Activated CD8-positive, alpha-beta memory T cell treated with anti-CD3 and anti-CD28 coated beads for 48 hours (primary cell): ENCODE measurements at places on chromosomes 7 and 10.

GRCh38 chr10:42593284-42593683 is 45.1 kb downstream of the ZNF33B start:
- DNase-seq = no peak

- DNase-seq = no peak
Observed at GRCh38 chr7:157000741-157001653, 9.5 kb downstream of the MNX1 start.

GRCh38 chr7:136266457-136266856 is 289.3 kb upstream of the MTPN start:
- no peak for DNase-seq

DNA sequence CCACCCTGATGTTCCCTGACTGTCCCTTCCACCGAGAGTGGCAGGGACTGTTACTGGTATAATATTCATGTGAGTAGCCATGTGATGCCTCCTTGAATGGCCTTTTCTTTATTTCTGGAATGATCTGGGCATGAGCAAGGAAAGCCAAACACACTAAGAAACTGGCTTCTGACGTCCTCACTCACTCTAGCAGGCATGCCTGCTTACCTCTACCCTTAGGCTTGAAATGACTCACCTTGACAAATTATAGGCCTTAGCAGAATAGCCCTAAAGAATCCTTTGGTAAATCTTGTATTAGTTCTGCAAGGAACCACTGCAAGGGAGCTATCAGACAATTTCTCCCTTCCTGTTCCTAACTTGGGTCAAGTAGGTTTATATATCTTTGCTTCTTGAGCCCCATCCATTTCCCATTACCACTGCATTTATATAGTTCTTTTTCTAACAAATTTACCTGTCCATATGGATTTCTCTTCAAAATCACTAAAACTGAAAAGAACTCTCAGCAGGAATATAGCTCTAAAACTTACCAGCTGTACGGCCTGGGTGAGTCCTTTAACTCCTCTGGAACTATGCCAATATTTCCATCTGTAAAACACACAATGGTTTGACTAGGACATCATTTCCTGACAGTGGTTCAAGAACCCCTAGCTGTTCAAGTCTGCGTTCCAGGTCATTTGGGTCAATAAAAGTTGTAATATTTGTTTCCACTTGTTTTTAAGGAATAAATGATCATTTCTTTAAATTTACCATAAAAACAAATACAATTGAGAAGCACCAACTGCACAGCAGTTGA is 13.0 kb upstream of the NDUFA5 start:
- DNase-seq = no peak

DNA sequence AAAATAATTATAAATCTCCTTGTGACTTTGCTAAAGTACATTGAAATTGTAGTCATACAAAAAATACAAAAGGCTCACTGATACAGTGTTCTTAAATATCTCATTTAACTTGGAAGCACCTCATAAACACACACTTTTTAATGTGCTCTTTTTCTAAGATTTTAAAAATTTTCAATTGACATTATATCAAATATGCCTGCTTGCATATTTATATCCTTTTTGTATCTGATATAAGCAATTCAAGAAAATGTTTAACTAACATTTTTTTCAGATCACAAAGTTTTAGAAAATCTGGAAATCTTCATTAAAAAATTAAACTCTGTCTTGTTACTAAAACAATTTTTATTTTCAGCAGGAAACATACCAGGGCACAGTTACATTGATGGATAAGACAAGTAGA is 661.5 kb downstream of the REEP3 start:
- no peak for DNase-seq

DNA sequence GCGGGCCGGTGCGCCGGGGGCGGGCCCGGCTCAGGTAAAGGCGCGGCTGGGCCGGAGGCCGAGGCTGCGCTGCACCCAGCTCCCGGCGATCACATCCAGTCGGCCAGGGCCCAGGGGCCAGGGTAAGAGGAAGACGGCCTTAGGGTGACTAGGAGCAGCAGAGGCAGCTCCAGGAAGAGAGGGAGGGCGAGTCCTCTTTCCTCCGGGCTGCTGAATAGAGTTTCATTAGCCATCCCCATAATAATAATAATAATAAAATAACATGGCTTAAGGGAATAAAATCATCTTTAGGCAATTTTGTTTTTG is 44.8 kb upstream of the CDK1 start:
- DNase-seq = no peak
